Stimulated activated CD4-positive, alpha-beta T cell treated with anti-CD3 and anti-CD28 coated beads, Interleukin-12 subunit alpha, Interleukin-12 subunit beta, amount 100 ng/mL, for 48 hours (primary cell): ENCODE measurements at places on chromosomes 5 and 9.

DNA sequence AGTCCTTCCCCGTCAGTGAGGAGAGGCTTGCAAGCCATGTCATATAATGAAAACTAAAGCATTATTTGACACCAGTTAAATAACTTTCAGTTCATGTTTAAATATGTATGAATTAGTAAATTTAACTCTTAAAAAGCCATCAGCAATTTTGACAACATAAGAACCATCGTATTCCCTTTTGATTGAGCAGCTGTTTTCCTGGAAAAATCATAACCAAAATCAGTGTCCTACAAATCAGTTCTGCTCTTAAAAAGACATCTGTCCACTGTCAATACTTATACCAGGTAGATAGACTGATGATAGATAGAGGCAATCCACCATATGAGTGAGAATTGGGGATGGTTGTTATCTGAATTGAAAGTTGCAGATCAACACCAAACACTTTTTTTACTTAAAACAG lies 2.3 kb downstream of the DIRAS2 start:
- DNase-seq = no peak

DNA sequence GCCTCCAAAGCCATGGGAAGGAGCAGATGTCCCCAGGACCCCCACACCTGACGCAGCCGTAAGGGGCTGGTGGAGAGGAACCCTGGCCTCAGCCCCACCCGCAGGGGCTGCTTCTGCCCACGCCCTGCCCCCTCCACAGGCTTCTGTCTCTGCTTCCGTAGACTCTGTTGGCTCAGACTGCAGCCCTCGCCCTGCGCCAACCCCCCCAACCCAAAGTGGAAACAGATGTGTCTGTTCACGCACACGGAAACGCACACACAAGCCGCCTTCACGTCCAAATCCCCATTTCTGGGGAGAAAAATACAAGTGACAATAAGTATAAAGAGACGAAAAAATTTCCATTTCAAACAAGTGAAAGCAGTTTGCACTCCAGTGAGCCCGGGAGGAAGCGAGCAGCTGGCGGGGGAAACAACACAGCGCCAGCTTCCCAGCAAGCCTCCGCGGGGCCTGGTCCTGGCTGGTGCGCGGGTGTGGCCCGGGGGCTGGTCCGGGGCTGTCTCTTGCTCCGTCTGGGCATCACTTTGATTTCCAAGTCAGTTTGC lies 32.6 kb upstream of the RXRA start:
- no peak for DNase-seq

- no peak for DNase-seq
These were observed 40.3 kb upstream of the GLRX start for GRCh38 chr5:95862671-95863382.

GRCh38 chr9:32348106-32348695 lies 36.2 kb upstream of the ACO1 start:
- no peak for DNase-seq

GRCh38 chr9:99811172-99811571 lies 10.5 kb upstream of the NR4A3 start:
- no peak for DNase-seq

GRCh38 chr9:122370869-122371755 lies at the start of gene PTGS1:
Gene PTGS1, plus strand, starts transcription at chr9:122371024. Its CDS starts 61 bp downstream, at chr9:122371085.
- no peak for DNase-seq

DNA sequence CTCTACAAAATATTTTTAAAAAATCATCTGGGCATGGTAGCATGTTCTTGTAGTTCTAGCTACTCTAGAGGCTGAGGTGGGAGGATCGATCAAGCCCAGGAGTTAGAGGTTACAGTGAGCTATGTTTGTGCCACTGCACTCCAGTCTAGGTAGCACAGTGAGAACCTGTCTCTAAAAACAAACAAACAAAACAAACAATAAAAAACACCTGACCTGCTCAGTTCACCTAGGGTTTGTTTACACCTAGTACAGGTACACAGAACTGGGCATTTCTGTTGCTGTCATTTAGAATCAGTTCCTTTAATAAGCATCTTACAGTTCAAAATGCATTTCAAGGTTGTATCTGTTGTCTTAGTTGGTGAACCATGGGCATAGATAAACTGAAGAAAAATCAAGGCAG lies 95.3 kb downstream of the MEGF10 start:
- DNase-seq = no peak

DNA sequence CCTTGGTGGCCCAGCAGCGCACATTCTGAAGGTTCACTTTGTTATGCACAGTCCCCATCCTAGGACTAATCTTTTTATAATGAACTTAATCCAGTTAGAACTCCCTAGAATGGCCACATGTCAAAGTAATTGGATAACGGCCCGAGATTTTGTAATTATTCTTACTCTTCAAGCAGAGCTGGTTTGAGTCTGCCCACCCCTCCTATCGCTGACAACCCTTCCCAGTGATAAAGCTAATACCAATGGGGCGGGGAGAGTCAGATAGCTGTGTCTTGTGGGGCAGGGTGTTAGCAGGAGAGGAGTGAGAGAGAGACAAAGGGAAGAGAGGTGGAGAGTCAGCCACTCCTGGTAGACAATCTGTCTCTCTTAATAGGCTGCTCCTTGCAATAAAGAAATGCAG lies 356.9 kb downstream of the SLIT3 start:
- no peak for DNase-seq

DNA sequence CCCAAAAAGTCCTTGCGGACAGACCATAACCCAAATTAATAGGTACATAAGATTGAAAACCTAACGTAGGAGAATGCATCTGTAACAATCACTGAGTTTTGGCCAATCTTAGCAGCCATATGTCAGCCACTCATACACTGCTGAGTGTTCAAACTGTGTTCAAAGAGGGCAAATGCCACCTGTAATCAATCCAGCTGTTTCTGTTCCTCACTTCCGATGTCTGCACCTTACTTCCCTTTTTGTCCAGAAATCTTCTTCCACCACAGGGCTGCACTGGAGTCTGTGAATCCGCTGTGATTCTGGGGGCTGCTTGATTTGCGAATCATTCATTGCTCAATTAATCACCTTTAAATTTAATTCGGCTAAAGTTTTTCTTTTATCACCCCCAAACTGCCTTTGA lies 263.9 kb downstream of the ICE1 start:
- no peak for DNase-seq

GRCh38 chr9:9753266-9753665 lies 859.5 kb downstream of the PTPRD start:
- no peak for DNase-seq

DNA sequence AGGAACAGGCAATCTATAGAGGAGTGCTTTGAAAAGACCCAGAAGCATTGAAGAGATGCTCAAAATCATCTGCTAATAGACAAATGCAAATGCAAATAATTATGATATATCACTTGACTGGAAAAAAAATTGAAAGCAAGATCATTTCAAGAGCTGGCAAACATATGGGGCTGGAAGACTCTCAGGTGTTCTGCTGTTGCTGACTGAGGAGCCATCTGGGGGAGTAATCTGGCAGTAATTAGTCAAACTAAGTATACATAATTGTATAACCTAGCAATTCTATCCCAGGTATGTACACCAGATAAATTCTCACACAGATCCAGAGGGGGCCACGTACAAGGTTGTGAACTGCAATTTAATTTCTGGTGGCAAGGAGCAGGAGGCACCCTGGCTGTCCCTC lies 4.6 kb upstream of the HMHB1 start:
- DNase-seq = no peak

DNA sequence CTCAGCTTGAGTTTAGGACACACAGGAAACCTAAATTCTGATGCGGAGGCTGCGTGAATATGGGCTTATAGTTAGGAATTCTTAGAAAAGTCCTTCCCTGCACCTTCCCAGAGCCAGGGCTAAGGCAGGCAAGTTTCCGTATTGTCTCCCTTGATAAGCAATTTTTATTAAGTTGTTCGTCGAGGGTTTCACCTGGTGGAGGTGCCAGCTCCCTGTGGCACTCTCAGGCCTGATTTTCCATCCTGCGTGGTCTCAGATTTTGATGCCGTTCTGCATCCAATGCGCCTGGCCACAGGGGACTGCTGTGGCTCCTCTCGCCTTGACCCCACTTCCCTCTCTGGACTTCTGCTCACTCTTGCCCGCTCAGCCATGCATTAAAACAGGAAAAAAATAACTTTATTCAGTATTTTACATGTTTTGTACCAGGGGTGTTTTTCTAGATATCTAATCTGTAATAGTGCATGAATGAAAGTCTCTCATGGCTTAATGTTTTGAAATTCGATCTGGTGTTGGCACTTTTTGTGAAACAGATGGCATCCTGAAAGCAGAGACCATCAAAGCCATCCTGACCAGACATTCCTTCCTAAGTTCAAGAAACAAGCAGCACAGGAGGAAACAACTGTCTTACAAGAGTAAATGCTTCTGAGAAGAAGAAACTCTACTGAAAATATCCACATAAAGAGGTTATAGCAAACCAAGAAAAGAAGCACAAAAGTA lies 50.7 kb downstream of the TRIP13 start:
- no peak for DNase-seq

DNA sequence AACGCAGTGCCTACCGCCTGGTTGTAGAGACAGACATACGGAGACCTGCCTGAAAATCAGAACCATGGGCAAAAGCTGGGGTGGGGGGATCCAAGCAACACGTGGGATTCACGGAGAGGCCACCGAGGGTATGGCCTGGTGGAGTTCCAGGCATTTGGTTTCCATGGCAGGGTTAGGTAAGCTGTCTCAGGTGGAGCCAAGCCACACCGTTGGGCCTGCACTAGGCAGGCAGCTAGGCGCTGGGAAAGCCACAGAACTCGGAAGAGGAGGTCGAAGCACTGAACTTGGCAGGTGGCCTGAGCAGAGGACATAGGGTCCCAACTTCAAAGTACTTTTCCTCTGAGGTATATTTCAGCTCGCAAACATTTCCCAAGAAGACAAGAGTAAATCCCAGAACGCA lies 111.6 kb downstream of the ISL1 start:
- no peak for DNase-seq

DNA sequence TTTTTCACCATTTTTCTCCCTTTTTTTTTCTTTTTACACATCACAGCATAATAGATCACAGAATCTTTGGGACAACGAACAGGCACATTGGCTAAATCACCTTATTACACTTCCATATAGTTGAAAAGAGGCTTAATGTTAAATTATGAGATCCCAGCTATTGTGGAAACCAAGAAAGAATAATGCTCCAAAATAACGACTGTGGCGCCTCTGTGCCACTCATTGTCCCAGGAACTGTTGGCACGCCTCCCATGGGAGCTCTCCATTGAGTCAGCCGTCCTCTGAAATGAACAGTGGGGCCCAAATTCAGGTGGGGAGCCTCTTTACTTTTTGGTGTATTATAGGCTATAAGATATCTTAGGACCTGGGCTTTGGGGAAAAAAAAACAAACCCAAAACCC lies 82.2 kb upstream of the NFIB start:
- DNase-seq = no peak

DNA sequence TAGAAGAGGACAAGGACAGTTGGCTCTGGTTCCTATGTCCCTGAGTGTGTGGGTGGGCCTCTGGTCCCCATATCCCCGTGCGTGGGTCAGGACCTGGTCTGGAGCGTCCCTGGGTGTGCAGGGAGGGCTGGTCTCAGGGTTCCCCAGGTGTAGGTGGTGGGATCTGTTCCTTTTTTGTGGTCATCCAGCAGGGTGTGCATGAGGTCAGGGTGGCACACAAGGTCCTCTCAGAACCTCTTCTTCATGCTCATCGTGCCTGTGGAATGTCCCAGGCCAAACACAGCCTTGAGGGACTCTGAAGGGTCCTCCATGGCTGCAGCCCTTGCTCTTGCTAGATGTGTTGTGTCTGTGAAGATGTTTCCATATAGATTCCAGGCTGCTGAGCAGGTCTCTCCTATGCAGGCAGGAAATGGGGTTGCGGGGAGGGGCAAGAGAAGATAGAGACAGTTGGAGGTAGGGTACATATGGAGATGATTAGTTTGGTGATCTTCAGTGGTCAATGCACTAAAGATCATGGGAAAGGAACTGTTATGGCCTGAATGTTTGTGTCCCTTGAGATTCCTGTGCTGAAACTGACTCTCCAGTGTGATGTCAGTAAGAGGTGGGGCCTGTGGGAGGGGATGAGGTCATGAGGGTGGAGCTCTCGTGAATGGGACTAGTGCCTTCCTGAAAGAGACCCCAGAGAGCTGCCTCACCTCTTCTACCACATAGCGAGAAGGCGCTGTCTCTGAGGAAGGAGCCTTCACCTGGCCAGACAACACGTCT lies 53.1 kb downstream of the NXNL2 start:
- no peak for DNase-seq

GRCh38 chr9:2936221-2936620 lies 92.3 kb upstream of the PUM3 start:
- DNase-seq = no peak

DNA sequence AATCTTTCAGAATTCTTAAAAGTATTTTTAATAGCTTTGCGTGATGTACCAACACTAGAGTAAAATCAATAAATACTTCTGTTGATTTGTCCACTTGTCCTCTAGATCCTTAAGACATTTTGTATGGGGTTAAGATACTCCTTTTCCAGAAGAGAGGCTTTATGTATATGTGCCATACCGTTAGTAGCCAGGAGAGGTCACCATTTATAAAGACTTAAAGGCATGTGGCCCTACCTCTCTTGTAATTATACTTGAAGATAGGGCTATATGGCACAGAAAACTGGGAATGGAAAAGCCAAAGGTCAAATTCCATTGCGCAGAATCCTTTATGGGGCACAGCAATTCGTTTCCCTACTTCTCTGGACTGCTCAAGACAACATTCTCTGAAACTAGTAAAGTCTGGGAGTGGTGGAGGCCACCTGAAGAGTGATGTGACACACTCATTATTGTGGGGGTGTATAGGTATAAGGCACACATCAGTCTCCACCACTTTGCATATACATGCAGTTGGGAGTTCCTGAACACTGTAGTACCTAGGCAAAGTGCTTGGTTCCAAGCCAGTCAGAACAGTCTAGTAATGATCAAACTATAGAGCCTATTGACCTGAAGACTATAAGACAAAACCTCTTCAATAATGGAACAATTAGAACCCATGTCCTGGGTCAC lies 140.1 kb upstream of the FBXL17 start:
- no peak for DNase-seq

- DNase-seq = no peak
These were observed 52.0 kb downstream of the SLC22A5 start for GRCh38 chr5:132421462-132421861.

DNA sequence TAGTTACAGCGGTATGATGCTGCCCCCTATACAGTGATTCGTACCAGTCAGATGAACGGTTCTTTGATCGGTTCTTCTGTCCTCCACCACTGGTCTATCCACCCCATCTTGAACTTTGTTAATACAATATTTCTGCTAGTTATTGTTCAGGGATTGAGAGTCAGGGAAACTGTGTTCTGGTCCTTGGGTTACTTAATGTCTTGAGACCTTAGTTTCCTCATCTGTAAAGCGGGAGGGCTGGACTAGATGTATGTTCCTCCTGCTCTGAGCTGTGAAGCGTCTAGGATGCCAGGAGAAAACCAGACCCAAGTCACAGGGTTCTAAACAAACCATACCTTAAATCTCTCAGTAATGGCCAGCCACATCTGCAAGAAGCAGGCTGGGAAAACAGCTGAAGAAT lies 1.4 kb upstream of the PIP5K1B start:
- DNase-seq = no peak

GRCh38 chr5:10593531-10594181 lies 29.8 kb downstream of the ANKRD33B start:
- no peak for DNase-seq

DNA sequence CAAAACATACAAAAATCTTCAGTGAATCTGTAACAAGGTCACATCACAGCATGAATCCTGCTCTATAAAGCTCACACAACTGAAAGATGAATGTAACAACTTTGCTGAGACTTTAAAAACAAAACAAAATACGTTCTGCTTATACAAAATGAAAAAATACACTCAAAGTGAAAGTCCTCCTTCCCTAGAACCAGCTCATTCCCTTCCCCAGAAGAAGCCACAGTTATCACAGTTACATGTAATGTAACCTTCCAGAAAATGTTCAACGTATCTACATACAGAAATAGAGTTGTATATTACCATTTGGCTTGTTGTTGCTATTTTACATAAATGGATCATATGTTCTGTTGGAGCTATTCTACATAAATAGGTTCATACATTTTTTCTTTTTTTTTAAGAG lies 2.6 kb downstream of the AUH start:
- no peak for DNase-seq
